ENCODE measurements at places on chromosomes 4 and X.

GRCh38 chrX:20542072-20542471 lies 275.4 kb upstream of the RPS6KA3 start:
- DNase-seq = no peak

GRCh38 chrX:115021121-115021520 lies 3.7 kb upstream of the IL13RA2 start:
- no peak for DNase-seq

GRCh38 chr4:80336582-80336981 lies 1.1 kb downstream of the CFAP299 start:
- DNase-seq = no peak

- no peak for DNase-seq
Observed at GRCh38 chrX:80423744-80424143, 3.5 kb downstream of the TENT5D start.

- no peak for DNase-seq
Observed at GRCh38 chrX:17292111-17292527, 82.9 kb upstream of the NHS start.

DNA sequence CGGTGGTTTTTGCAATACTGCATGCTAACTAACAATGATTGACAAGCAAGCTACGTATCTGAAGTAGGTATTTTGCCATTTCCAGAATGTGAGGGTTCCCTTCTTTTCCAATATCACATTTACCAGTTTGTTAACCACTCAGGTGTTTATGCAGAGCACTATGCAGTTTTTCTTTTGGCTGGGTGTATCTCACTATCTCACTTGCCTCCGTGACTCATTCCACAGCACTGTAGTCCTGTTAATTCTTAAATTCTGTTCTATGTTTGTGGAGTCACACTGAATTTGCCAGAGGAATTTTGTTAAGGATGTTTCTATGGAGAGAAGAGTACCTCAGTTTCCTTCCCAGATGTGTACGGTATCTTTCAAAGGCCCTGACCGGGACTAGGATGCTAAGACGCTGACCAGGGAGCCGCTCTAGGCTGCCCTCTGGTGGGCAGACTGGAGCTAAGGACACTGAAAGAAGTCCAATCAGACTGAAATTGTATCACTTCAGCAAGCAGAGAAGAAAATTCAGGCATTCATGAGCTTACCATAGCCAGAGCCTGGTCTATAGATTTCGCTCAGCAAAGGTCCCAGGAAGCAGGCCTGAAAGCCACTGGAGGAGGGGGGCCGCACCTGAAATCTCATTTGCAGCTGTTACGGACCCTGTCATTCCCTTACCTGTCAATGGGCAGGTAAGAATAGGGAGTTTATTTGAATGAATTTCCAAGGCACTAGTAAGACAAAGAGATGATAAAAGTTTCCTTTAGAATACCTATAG lies 388.4 kb upstream of the SPOCK3 start:
- DNase-seq = no peak
